ENCODE measurements at places on chromosomes 12 and 14. TPM values are rescaled to one million over a fixed set of nuclear protein-coding genes. Genes with fewer than 3 reads are reported as not detected.

Gene MAP1LC3B2
- not detected for total RNA-seq

Gene NKX2-1
- total RNA-seq, result 9.1 TPM

Gene RNASE3
- total RNA-seq, result not detected

Gene ACOT6
- 0.28 TPM for total RNA-seq

Gene COA8
- 26.5 TPM for total RNA-seq
